ENCODE measurements at places on chromosomes 13 and 19.

DNA sequence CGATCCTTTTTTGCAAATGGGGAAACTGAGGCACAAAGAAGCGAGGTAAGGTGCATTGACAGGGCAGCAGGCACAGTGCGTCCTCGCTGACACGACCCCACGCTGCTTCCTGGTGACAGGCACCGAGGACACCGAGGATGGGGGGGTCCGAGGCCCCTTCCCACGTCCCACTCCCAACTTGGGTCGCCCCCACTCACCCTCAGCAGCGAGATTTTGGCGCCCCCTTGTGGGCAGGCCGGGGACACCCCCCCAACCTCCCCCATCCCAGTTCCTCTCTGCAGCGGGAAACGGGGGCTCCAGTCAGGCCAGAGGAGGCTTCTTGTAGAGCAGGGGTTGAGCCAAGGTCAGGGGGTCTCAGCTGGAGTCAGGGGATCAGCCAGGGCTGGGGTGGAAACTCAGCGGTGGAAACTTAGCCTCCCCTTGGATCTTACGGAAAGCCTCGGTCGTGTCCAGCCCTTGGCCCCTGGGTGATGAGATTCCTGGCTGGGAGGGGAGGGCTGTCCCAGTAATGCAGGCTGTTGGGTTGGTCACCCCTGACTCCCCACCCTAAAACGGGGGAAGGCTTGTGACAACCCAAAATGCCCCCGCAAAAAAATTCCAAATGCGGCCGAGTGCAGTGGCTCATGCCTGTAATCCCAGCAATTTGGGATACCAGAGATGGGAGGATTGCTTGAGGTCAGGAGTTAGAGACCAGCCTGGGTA is 8.2 kb downstream of the SMIM24 start:
- no peak for DNase-seq

- no peak for DNase-seq
These were observed 97.4 kb downstream of the FREM2 start for GRCh38 chr13:38784036-38784880.

GRCh38 chr19:33819506-33819879 is 22.8 kb downstream of the KCTD15 start:
- DNase-seq: no peak

- DNase-seq: peak; percentile 78
These were observed 5.7 kb downstream of the REX1BD start for GRCh38 chr19:18594096-18594823.

DNA sequence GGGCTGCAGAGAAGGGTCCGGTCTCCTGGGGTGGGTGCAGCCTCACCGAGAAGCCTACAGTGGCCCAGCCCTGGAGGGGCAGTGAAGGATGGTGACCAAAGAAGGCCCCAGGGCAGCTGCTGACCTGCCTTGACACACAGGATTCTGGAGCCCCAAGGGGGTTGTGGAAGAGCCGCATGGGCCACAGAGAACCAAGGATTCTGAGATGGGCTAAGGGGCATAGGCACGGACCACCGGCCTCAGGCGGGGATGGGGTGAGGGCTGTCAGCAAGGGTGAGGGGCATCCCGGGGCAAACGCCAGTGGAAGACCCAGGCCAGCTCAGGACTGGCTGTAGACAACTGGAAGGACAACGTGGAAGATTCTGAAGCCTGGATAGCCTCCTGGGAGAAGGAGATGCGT is 151.6 kb downstream of the TEX29 start:
- no peak for DNase-seq

DNA sequence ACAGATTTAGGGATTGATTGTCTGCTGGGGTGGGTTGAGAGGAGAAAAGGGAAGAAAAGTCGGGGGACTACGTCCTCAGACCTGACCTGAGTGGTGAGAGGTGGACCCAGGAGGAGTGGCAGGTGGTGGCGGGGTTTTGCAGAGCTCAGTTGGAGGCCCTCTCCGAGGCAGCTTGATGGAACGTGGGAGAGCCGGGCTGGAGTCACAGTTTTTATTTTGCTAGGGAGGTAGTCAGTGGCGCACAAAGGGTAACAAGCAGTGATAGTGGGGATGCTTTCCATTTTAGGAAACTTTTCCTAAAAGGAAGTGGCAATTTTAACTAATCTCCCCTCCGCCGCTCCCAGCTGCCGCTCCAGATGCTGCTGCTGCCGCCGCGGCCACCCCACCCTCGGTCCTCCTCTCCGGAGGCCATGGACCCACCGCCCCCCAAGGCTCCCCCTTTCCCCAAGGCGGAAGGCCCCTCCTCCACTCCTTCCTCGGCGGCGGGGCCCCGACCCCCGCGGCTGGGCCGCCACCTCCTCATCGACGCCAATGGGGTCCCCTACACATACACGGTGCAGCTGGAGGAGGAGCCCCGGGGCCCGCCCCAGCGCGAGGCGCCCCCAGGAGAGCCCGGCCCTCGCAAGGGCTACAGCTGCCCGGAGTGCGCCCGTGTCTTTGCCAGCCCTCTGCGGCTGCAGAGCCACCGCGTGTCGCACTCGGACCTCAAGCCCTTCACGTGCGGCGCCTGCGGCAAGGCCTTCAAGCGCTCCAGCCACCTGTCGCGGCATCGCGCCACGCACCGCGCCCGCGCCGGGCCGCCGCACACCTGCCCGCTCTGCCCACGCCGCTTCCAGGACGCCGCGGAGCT is 1.1 kb upstream of the ZNF581 start:
- DNase-seq: peak; percentile 49

DNA sequence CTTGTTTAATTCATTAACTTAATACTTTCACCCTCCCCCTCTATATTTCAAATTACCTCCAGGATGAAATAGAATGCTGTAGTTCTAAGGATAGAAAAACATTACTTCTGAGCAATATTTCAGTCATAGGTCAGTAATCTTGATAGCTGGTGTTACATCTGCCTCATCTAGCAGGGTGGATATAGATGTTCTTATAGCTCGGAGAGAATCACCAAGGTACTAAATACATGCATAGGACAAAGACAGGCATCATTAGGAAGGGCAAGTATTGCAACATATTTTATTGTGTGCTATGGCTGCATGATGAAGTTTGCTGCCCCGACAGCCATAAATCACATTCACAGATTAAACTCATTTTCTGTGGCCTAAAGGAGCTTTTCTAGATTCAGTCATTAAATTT is 601.0 kb downstream of the FGF9 start:
- DNase-seq: no peak

DNA sequence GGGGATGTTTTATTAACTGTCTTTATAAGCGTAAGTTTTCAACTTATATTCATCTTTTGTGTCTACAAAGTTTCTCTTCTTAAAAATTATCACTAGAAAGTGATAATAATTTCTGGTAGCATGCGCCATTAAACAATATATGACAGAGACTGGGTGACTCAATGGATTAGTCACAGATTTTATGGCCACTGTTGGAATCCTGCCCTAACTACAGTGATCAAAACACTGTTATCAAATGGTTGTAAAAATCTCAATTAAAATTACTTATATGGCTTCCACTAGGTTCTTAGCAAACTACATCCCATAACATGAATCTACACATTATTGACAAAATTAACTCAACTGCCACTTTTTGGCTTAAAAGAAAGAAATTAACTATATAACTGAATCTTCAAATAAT is 350.0 kb downstream of the DACH1 start:
- DNase-seq: no peak

- no peak for DNase-seq
These were observed 18.4 kb upstream of the MYCBP2 start for GRCh38 chr13:77345150-77345780.

DNA sequence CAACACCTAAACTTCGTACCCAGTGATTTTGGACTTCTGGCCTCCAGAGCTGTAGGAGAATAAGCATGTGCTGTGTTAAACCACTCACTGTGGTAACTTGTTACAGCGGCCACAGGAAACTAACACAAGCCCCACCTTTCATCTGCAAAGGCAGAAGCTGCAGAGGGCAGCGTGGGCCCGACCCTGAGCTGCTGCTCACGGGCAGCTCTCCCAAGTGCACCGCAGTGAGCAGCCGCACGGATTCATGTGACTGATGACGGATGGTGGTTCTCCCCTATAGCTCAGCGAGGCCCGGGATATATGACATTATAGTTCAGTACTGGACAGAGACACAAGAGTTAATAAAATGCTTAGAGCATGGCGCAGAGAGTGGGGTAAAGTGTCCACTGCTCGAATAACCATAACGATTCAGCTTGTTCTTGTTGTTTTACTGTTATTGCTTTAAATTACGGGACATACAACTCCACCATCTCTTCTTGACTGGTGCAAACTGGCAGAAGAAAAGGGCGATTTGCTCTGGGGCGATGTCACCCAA is 21.9 kb downstream of the VRK3 start:
- no peak for DNase-seq

GRCh38 chr13:36131222-36131930 is at the start of gene DCLK1:
Gene DCLK1 (minus strand): TSS chr13:36131382.
- DNase-seq: peak; percentile 77

GRCh38 chr13:26247011-26247410 is 6.9 kb upstream of the CDK8 start:
- no peak for DNase-seq

DNA sequence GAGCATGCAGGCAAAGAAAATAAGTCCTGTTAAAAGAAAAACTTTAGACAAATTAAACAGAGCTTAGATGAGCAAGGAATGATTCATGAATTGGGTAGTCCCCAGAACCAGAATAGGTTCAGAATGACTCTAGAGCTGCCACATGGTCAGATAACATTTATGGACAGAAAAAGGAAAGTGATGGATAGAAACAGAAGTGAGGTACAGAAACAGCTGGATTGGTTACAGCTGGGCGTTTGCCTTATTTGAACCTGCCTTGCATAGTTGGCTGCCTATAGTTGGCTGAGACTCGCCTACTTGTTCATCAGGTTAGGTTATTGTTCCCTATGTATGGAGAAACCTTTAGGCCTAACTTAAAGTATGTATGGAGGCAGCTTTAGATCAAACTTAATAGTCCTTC is 35.4 kb downstream of the WDFY2 start:
- no peak for DNase-seq

DNA sequence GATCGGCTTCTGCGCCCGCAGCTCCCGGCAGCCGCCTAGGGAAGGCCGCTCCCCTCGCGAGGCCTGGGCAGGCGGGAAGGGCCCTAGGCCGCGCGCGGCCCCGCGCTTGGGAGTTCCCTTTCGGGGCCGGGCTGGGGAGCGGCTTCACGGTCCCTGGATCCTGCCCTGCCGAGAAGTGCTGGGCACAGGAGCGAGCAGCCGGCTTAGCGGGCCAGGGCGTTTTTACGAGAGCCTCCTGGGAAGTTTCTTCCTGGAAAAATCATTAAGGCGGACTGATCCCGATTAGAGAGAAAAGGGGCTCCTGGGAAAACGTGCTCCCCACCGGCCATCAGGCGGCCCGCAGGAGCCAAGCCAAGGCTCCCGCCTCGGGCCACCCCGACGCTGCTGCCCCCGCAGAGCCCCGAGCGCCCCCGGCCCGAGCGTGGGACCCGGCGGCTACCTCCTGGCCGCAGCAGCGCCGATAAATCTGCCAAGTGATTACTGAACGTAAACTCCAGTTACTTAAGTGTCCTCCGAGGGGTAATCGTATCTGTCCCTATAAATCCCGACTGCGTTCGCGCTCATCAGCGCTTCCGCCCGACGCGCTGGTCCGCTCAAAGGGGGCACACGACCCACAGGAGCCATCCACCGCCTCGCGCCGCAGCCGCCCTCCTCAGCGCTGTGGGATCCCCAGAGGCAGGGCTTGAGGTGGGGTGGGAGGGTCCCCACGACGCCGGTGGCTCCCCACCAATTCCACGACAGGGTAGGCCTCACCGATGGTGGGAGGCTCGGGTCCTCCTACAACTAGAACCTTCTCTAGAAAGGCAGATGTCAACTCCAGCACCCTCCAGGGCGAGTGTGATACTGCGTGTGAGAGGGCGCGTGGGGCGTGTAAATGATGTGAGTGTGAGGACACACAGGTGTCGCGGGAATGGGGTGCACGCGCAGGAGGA is 2.8 kb downstream of the ZIC5 start:
- no peak for DNase-seq

DNA sequence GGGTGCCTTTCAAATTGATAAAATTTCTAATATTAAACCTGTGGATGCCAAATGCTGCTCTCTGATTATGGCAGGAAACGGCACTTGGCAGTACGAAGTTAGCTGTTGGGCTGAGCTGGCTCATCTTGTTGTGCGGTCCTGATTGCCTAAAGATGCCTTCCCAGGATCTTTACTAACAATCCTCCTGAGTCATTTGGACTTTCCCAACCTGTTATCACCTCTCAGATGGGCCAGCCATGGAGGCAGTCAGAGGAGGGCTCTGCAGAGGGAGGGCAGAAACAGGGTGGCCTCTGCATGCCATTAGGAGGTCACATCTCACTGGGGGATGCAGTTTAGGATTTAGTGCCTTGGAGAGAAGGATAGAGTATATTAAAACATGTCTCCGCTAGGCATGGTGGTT is 27.3 kb downstream of the ALOX5AP start:
- no peak for DNase-seq

DNA sequence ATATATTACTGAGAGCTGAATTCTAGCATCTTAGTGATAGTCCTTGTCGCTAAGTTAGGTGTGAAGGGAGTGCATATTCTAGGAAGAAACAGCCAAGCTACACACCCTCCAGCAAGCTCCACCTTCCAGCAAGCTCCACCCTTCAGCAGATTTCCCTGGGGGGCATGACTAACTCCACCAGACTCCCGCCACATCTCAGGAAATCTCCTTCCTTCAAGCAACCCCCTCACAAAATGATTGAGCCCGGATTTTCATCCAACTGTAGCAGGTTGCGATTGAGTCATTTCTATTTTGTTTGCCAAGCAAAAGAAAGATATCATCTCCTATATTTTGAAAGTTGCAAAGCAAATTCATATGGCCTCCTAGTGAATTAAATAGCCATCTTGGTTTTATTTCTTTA is 162.1 kb upstream of the TMTC4 start:
- DNase-seq: no peak
